ENCODE measurements at places on chromosomes 2 and 18. TPM values are rescaled to one million over a fixed set of nuclear protein-coding genes. Genes with fewer than 3 reads are reported as not detected.

DNA sequence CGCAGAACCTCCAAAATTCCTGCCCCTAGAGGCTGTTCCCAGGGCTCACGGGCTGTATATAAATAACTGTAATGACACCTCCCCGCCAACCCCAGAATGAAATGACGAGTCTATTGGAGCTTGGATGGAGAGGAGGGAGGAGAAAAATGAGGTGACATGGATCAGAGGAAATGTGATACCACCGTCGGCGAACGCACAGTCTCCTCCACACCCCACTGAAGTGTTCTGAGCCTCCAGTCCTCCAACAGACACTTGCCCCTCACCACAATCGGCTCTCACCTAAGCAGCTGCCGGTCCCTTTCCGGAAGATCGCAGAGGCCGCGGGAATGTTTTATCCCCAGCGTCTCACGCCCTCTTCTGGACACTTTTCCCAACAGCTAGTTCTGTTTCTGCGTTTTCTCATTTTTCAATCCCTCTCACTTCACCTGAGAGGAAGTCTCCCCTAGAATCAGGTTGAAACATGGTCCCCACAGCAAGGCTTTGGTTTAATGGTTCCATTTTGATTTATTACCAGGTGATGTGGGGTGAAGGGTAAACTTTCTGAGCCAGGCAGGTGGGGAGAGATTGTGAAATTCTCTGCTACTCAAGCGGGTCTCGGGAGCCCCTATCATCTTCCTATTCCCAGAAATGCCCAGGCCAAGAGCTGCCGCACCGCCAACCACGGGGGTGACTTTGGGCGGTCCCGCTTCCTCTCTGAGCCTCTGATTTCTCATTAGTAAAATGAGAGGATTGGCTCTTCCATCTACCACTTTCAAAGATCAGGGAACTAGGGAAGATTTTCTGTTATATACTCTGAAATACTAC lies 9.1 kb upstream of the MYO5B start:
- H3K27ac ChIP-seq: no peak overlapping the region
- H3K4me1 ChIP-seq: no peaks in the 10 kb centered on the region
- peak overlapping the region; percentile 19 for H3K4me3 ChIP-seq
- no peaks in the 10 kb centered on the region for H3K27me3 ChIP-seq

The SPAST gene
- total RNA-seq: 17.2 TPM

DNA sequence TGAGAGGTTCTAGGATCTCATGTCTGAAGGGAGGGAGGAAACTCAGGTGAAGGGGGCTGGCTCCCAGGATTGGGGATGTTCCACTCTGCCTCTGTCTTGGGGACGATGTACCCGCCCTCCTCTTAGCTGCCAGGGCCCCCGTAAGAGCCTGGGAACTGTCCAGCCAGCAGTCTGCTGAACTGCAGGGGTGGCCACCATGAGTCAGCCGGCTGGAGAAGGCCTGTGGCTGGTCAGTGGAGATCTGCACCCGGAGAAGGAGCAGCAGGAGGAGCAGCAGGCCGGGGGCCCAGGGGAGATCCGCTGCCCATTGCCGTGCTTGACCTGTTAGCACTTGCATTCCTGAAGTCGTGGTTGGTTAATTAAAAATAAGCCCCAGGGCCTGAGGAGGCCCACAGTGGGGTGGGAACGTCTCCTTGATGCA lies 180.3 kb downstream of the TFCP2L1 start:
- H3K27me3 ChIP-seq: peaks cover 29% of the 10 kb centered on the region
- no peak overlapping the region for H3K4me3 ChIP-seq
- no peaks in the 10 kb centered on the region for H3K36me3 ChIP-seq
- H3K4me1 ChIP-seq: no peaks in the 10 kb centered on the region

The SCG2 gene
- 0.48 TPM for total RNA-seq

DNA sequence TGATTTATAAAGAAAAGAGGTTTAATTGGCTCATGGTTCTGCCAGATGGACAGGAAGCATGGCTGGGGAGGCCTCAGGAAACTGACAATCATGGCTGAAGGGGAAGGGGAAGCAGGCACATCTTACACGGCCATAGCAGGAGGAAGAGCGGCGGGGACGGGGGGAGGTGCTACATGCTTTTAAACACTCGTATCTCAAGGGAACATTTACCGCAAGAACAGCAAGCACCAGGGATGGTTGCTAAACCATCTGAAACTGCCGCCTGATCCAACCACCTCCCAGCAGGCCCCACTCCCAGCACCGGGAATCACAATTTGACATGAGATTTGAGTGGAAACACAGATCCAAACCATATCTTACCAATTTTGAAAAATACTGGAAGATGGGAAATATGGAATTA lies 362.8 kb downstream of the FBXO15 start:
- no peak overlapping the region for H3K27ac ChIP-seq
- no peaks in the 10 kb centered on the region for H3K36me3 ChIP-seq
- no peaks in the 10 kb centered on the region for H3K27me3 ChIP-seq

The TUBA4B gene
- total RNA-seq: not detected
